ENCODE measurements at places on chromosomes 2 and 18. TPM values are rescaled to one million over a fixed set of nuclear protein-coding genes. Genes with fewer than 3 reads are reported as not detected.

DNA sequence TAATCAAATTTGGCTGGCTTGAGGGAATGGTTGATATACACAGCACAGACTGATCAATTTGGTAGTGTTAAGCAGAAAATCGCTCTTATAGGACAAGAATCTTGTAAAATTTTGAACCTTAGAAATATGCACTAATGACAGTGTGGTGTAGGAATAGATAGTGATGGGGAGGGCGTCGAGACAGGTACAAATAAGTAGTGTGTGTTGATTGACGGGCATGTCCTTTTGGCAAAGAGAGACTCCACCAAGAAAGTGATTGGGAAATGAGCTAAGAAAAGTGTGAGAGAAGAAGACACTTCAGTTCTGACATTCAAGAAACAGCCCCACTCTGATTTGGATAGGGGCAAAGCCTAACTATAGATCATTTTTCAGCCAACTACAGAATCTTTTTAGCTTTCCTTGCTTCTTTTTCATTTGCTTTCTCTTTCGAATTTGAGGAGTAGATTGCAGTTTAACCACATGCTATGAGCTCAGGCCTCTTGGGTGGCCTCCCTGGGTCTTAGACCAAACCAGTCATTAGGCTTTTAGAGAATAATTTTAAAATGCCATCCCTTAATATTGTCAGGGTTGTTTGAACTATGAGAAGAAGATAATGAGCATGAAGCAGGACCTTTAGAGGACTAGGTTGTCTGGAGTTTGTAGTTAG lies 127.1 kb downstream of the CERS6 start:
- DNase-seq: no peak

- no peak for DNase-seq
Measured at GRCh38 chr18:79681484-79682387, 2.1 kb downstream of the CTDP1 start.

- no peak for DNase-seq
Measured at GRCh38 chr18:49170925-49171505, 220.2 kb upstream of the SMAD7 start.

DNA sequence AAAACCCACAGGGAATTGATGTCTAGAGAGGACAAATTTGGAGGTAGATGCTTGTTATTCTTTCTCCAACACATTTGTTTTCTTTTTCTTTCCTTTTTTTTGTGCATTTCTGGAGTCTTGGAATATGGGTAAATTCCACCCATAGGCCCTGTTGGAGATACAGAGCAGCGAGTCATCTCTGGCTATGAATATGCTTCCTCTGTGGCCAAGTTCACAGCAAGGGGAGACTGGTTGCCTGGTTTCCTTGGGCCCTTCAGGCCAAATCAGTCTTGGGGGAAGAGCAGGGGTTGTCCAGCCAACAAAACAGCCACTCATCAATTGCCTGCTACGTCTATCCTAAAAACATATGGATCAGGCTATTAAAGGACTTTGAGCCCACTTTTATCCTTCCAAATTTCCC lies 27.5 kb downstream of the SP100 start:
- no peak for DNase-seq

DNA sequence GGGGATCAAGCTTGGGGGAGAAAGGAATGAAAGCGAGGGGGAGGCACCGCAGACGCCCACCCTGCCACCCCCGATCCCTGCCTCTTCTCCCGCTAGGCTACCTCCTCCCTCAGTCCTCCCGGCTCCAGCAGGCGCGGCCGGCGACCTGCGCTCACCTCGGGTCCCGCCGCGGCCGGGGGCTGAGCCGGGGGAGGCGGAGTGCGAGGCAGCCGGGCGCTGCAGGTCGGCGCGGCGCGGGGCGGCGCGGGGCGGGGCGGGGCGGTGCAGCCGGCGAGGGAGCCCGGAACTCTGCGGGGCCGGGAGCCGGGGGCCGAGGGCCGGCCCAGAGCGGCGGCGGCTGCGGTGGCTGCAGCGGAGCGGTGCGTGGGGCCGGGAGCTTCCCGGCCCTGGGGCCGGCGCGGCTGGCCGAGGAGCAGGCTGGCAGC lies 477 bp downstream of the ACVR1 start:
- DNase-seq: peak; percentile 36

DNA sequence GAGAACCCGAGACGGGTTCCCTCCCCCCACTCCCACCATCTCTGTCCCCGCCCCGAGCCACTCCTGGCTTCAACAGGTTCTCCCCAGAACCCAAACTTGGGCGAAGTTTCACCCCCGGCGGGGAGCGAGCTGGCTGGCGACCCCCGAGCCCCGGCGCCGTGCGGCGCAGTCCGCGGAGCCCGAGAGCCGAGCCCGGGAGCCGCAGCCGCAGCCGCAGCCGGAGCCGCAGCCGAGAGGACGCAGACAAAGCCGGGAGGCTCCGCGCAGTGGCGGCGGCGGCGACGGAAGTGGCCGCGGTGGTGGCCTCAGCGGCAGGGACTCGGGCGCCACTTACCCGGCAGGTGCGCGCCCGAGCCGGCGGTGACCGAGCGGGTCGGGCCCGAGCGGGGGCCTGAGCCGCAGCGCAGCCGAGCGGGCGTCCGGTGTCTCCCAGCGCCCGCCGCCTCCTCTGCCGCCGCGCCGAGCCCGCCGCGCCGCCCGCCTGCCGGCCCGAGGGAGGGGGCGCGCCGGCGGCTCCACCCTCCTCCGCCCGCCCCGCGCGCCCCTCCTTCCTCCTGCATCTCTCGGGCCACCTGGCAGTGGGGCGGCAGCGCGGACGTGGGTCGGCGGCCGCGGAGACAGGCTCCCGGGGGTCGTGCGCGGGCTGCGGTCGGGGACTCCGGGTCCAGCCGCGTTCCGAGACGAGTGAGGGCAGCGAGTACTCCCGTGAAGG lies at the start of gene ECEL1:
Gene ECEL1 (minus strand): TSS at position 450 of the 712 bp plus-strand sequence. CDS start 1,181 bp downstream, outside the sequence.
- peak; percentile 26 for DNase-seq

DNA sequence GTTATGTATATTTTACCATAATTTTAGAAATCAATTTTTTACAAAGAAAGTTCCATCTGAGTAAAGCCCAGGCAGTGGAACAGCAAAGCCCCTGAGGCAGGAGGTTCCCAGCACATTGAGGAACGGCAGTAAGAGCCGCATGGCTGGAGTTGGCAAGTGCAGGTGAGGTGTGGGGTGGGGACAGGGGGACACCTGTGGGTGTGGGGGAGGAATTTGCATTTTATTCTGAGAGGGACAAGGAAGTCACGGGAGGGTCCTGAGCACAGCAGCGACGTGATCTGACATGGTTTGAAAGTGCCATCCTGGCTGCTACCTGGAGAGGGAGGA lies 16.1 kb upstream of the ADI1 start:
- DNase-seq: no peak

DNA sequence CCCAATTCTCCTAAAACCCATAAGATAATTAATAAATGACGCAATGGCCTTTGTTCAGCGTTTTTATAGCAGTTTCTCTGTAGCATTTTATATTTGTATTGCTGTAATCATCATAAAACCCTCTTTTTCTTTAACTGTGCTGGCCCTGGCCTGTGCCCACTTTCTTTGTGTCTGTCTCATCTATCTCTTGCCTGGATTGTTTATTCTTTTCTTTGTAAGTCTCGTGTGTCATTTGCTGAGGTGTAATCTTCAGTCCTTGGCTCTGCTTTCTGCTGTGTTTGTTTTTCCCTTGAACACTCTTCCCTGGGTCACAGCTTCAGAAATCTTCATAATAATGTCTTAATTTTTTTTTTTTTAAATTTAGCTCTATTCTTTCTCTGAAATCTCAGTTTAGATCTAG lies 525.8 kb upstream of the LINC00305 start:
- no peak for DNase-seq

GRCh38 chr18:14144628-14144895 lies 12.3 kb upstream of the ZNF519 start:
- no peak for DNase-seq

DNA sequence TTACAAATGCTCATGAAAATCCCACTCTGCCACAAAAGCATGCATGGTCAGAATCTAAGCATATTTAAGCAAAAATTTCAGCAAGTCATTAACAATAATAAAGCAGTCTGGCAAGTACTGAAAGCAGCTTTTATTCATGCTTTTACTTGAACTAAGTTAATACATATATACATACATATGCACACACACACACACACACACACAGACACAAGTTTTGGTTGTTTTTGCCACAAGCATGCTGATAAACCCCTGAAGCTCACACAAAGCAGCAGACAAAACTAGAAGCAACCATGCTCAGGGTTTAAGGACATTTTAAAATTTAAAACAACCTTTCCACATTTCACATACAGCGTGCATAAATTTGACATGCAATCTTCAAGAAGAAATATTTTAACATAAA lies 819.1 kb upstream of the FSHR start:
- no peak for DNase-seq

DNA sequence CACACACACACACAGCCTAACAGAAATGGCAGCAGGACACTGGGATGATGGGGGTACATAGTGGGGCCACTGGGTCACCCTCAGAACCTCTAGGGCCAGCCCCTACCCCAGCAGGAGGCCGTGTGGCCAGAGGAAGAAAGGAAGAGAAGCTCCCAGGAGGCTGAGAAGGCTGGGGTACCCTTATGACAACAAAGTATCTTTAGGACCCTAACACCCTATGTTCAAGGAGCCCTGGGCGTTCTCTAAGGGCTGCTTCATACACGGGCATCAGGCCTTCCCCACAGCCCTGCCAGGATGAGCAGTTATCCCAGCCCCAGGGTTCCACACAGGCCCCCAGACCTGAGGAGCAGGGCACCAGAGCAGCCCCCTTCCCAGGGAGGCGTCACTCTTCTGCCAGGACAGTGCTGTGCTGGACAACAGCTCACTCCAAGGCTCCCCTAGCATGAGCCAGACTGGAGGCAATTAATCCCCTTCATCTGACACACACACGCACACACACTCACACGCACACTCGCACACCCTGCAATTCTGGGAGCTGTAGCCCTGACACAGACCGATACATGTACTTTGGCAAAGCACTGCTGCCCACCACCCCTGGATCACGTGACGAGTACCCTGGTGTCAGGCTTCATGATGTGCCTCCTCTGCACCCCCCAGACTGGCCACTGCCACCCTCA lies 163.6 kb downstream of the TNS1 start:
- no peak for DNase-seq

RTP5 gene
- not detected for polyA plus RNA-seq

DSG4 gene
- not detected for polyA plus RNA-seq

CPLX4 gene
- 0.23 TPM for polyA plus RNA-seq

GALR1 gene
- polyA plus RNA-seq: 0.09 TPM

SLC4A1AP gene
- 31.7 TPM for polyA plus RNA-seq

NR4A2 gene
- polyA plus RNA-seq: 0.56 TPM

RGPD8 gene
- polyA plus RNA-seq: 4.5 TPM

DNAJC5G gene
- 0.59 TPM for polyA plus RNA-seq

BCL11A gene
- 12.7 TPM for polyA plus RNA-seq

OBSL1 gene
- polyA plus RNA-seq: 111 TPM

Measured in renal cortex interstitium (tissue), 15 donors.